ENCODE measurements at places on chromosomes 3 and 15.

- no peak for DNase-seq
Observed at GRCh38 chr3:71917545-71917944, 132.6 kb upstream of the PROK2 start.

DNA sequence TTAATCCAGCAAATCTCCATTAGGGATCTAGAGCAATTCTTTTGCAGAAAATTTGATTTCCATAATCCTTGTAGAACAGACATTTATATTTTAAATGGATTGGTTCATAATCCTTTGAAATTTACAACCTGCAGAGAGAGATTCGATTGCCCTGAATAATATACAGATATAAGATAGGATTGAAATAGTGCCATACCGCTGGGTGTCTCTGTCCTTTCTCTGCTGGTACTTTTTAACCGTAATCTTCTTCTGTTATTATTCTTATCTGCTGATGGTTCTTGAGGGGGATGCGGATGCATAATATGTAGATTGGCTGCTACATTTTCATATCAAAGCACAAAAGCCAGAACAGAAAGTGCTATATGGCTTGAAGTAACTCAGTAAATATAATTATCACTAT lies 182.2 kb downstream of the CFAP20DC start:
- no peak for DNase-seq

DNA sequence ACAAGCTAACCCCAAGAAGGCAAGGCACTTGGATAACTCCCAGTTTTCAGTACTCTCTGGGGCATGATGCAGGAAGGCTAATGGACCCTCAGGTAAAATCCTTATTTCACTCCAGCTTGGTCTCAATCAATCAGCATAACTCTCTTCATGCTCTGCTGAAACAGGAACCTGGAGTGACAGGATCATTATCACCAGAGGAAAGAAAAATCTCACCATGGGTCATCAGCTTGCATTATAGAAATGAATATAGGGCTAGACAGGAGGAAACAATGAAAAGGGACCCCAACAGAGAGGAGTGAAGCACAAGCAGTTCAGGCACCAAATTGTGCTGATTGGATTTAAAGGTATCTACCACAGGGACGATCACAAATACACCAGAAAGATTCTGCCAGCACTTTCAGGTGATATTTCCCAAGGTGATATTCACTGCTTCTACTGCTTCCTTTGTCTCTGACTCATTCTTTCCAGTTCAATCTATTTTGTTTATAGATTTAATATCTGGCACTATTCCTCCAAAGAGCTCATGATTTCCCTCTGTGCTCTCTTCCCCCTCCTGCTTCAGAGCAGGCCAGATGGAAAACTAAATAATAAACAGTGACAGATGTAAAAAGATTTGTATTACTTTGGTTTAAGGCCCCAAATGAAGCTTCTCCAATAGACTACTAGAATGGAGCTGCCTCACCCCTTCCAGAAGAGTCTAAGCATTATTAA lies 22.9 kb upstream of the THUMPD3 start:
- no peak for DNase-seq

DNA sequence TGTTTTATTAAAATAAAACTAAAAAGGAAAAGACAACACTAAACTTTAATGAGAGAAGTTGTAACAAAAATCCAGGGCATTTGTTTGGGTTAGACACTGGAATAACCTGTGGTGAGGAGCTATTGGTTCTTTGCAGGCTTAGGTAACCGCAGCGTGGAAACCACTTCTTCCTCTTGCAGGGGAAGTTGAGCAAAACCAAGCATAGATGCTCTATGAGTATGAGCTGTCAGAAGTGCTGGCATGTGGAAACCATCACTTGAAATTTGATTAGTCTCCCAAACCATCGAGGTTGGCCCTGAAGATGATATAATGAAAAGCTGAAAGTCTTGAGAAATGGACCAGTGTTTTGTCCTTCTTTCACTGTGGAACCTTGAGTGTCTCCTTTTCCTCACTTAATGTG lies 127.1 kb upstream of the RBMS3 start:
- no peak for DNase-seq

DNA sequence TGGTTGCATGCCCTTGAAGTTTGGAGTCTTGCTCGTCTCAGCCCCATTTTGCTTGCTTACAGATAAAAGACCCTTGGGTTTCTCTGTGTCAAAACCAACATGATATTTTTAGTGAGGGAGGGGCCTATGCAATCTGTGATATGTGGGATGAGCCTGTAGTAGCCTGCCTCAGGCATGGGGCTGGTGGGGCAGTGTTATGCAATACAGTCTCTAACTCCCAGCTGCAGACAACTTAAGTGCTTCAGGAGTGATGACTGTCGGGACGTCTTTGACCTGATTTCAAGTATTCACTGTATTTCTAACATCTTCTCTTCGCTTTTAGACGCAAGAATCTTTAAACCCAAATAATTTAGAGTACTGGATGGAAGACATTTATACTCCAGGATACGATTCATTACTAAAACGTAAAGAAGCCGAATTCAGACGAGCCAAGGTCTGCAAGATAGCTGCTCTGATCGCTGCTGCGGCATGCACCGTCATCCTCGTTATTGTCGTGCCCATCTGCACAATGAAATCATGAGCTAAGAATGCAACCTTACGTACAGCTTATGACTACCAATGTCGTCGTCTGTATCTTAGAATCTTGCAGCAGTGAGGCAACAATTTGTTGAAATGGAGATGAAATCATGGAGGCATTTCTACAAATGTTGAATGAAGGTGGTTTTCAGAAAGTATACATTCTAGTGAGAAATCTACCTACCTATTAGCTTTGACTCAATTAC lies 35.9 kb downstream of the MINAR1 start:
- no peak for DNase-seq
